ENCODE measurements at places on chromosomes 1 and 21.
A peak's percentile ranks its signal among the peaks of the same experiment; 100 is the strongest.

DNA sequence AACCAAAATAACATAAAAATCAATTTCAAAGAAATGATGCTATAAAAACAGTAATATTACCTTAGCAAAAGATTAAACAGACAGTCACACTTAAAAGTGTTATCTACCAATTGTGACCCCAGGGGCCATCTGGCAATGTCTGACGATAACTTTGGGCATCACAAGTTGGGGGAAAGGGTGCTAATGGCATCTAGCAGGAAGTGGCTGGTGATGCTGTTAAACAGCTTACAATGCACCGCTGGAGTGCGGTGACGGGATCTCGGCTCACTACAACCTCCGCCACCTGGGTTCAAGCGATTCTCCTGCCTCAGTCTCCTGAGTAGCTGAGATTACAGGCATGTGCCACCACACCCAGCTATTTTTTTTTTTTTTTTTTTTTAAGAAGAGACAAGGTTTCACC lies 27.6 kb downstream of the NUP133 start:
- no peak for DNase-seq

DNA sequence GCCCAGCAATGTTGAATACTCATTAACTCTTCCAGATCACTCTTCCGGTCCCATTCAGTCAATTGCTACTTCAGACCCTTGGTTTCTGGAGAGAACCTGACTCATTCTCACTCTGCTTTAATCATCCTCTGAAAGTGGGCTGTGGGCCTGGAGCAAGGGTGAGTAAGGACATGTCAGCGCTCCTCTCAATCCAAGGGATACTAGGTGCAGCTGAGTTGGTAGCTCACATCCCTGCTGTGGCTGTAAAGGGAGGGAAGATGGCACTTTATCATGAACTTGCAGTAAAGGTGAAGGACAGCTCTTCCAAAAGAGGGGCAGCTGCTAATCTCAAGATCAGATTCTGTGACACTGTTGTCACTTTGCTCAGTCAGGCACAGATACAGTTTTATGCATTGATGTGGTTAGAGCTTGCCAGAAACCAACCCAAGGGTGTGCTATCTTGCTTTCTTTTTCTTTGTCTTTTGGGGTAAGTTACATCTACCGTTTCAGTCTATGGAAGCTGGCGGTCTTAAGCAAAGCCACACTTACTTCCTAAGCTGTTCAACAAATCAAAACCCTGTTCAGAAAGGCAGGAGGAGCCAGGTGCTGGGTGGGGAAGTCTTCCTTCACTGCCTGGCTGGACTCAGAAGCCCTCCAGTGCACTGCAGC lies 26.5 kb upstream of the NTPCR start:
- no peak for DNase-seq

DNA sequence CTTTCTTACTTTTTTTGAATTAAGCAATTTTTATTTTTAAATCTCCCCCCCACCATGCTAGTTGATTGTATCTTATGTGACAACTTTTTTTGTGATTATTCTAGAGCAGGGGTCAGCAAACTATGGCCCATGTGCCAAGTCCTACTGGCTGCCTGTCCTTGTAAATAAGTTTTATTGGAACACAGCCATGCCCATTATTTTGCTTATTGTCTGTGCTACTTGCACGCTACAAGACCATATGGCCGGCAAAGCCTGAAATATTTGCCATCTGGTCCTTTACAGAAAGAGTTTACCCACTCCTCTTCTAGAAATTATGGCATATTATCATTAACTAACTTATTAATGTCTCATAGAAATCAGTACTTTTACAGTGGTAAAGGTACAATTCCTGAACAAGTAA lies 51.7 kb downstream of the AK5 start:
- DNase-seq = no peak

- DNase-seq = peak; percentile 85
These were observed 2.0 kb upstream of the PIP5K1A start for GRCh38 chr1:151196292-151196800.

DNA sequence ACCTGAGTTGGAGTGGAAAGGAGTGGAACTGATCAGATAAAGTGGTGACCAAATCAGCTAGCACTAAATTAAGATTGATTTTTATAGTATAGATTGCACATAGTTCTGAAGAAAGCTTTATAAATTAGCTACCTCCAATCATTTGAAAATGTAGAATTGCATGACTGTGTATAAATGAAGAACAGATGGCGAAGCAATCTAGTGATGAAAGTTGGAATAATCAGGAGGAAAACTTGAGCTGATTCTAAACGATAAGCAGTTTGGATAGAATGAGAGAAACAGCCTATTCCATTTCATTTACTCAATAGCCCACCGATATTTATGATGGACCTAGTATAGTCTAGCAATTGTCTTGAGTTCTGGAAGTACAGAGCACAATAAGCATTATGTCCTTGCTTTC lies 661.5 kb downstream of the PLA2G4A start:
- no peak for DNase-seq

- peak; percentile 0 for DNase-seq
These were observed 1.6 kb downstream of the GSTM5 start for GRCh38 chr1:109713636-109714035.

DNA sequence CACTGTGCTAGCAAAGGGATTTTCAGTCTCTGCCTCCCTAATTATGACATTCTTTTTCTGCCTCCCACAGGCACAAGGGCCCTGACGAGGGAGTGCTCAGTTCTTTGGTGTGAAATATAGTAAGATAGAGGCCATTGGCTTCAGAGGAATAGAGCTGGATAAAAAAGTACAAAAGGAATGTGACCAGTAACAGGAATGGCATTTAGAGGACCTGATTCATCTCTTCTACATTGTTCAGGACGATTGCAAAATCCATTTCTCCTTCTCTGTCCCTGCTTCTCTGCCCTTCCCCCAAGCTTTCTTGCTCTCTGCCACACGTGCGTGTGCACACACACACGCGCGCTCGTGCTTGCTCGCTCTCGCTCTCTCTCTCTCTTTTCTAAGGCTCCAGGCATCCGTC lies 668.2 kb downstream of the KIF26B start:
- peak; percentile 88 for DNase-seq

DNA sequence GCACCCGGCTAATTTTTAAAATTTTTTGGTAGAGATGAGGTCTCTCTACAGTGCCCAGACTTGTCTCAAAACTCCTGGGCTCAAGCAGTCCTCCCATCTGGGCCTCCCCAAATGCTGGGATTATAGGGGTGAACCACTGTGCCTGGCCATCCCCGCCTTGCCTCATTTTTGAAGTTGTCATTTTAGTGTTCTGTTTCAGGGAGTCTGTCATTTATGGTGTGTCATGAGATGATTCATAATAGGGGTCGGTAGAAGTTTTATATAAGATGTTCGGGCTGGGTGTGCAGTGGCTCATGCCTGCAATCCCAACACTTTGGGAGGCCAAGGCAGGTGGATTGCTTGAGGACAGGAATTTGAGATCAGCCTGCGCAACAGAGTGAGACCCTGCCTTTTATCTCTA lies 8.5 kb downstream of the PRCC start:
- no peak for DNase-seq

DNA sequence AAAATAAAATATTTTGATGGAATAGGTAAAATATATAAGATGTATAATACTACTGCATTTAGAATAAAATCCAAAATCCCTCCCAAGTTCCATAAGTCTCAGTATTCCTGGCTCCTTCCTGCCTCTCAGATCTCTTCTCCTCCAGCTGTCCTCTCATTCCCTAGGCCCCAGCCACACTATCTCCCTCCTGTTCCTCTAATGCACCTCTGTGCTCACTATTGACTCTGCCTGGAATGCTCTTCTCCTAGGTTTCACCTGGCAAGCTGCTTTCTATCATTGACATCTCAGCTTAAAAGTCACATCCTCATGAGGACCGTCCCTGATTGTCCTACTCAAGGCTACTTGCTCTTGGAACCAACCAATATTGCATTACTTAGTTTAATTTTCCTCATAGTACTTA lies 7.2 kb downstream of the NME7 start:
- DNase-seq = no peak

GRCh38 chr1:64523413-64524337 lies 53.7 kb downstream of the CACHD1 start:
- no peak for DNase-seq

GRCh38 chr1:19599810-19600209 lies 44.3 kb upstream of the NBL1 start:
- no peak for DNase-seq

DNA sequence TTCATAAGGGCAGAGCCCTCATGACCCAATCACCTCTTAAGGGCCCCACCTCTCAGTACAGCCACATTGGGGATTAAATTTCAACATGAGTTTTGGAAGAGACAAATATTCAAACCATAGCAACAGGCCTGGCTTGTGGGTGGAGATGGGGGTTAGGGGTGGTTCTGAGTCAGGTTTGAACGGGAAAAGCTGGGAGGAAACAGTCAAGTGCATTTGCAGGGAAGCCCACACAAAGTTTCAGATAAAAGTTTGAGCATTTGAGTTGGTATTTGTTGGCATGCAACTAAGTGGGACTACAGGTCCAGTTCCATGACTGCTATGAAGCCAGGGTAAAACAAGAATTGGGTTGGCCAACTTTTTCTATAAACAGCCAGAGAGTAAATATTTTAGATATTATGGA lies 21.0 kb upstream of the PADI2 start:
- DNase-seq = no peak

DNA sequence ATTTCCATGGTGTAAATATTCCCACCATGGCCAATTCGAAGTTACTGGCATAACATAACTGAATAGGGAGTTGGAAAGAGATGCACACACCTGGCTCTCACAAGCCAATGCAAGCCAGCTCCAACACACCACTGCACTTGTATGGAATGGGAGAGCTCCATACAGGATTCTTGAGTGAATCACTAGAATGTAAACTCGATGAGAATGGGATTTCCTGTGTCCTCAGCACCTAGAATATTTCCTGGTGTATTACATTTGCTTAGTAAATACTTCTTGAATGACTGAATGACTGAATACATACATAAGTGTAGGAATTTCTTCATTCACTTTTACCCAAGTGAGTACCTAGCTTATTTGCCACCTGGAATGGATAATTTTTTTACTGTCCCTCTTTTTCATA lies 16.2 kb upstream of the PPIE start:
- DNase-seq = no peak

- DNase-seq = no peak
These were observed 16.9 kb upstream of the PARS2 start for GRCh38 chr1:54781023-54781723.

- no peak for DNase-seq
These were observed 167.8 kb downstream of the DHRS3 start for GRCh38 chr1:12450090-12450755.

DNA sequence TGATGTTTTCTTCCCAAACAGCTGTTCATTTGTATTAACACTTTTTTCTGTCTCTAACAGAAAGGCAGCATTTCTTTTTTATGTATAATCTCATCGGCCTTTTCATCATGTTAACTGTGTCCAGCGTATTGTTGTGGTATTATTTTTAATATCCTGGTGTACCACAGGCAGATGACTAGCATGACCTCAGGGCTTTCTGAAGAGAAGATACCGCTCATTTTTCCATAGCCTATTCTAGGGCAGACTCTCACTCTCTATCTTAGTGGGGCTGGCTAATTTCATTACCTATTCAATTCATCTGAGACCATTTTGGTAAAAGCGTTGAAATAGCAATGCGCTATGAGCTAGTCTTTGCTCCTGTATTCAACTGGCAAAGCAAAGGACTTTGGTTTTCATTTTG lies 209.9 kb downstream of the SDCCAG8 start:
- no peak for DNase-seq

DNA sequence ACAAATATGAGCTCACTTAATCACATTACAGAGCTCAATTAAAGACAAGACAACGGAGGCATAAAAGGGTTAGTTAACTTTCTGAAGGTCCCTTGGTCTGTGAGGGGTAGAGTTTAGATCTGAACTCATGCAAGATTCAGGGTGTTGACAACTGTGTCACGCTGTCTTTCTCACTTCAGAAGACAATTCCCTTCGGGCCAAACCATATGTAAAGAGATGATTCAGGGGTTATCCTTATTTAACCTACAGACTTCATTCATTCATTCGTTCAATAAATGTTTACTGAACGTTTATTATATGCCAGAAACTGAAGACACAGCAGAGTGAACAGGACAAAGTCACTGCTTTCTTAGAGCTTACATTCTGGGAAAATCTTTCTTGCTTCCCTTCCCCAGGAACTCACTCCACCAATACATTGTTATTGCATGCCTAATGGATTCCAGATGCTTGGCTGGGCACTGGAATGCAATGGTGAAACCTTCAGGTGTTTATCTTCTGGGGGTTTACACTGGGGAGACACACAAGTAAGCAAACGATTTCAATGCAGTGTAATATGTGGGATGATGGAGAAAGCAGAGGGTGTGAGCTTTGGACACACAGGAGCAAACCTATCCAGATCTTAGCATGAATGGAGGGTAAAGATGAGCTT lies 6.4 kb downstream of the XCL1 start:
- DNase-seq = peak; percentile 33

DNA sequence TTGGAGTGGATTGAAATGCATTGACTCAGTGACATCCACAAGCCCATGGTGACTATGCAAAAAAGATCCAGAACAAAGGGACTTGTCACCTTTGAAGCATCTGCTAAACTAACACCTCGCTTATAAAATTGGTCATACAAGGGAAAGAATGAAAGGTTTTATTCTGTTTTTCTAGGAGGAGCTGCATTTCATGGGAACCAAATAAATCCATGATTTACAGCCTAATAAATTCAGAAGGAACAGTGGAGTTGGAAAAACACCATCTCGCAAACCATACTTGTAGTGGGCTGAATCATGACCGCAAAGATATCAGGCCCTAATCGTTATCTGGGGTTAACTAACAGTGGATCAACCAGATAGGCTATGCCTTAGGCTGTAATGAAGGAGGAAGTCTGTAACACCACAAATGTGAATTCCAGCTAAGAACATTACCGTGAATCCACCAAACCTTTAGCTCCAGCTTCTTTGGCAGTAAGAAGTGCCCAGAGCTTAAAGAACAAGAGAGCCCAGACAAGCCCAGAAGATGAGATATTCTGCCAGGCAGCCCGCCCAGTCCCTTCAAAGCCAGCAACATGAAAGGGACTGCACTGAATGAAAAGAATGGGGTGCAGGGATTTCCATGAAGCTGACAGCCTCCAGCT lies 27.4 kb downstream of the RSPH1 start:
- no peak for DNase-seq

GRCh38 chr1:185468626-185469025 lies 151.6 kb upstream of the IVNS1ABP start:
- DNase-seq = no peak

- no peak for DNase-seq
These were observed 48.8 kb downstream of the DNM3 start for GRCh38 chr1:171890131-171890530.

- no peak for DNase-seq
These were observed 8.3 kb upstream of the C1orf167 start for GRCh38 chr1:11753555-11754208.

- DNase-seq = no peak
These were observed 124.0 kb upstream of the SPATA6 start for GRCh38 chr1:48596046-48596445.
